ENCODE measurements at places on chromosomes 4 and X.

- peak; percentile 19 for DNase-seq
Observed at GRCh38 chrX:120380699-120381098, 18.8 kb downstream of the ATP1B4 start.

DNA sequence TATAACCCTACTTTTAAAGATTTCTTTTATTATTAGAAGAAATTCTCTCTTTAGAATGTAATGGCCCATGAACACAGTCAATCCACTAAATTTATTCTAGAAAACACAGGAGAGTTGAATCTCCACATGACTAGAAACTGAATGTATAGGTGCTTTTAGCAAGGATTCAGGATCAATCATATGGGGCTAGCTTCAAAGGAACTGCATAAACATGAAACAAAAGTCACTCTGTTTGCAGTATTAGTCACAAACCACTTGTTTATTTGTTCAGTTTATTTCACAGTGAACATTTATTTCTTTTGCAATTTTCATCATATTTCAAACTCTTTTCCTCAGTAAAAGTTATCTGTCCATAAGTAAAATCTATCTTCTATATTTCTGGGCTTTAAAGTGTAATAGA lies 1604.6 kb downstream of the PCDH18 start:
- no peak for DNase-seq

GRCh38 chrX:11629593-11630211 lies 36.0 kb downstream of the ARHGAP6 start:
- DNase-seq, result no peak

DNA sequence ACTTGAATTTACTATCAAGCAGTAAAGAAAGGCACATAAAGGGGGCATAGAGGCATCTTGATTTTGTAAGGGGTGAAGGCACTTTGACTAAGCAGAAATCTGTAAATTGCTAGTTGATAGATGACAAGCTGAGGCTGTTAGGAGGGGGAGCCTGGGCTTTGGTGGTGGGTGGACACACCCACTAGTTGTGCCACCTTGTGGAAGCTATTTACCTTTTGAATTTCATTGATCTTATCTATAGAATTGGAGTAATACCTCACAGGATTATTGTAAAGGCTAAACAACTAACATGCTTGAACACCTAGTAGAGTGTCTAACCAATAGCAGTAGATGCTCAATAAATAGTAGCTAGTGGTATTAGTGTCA lies 142.8 kb upstream of the KCNIP4 start:
- no peak for DNase-seq

DNA sequence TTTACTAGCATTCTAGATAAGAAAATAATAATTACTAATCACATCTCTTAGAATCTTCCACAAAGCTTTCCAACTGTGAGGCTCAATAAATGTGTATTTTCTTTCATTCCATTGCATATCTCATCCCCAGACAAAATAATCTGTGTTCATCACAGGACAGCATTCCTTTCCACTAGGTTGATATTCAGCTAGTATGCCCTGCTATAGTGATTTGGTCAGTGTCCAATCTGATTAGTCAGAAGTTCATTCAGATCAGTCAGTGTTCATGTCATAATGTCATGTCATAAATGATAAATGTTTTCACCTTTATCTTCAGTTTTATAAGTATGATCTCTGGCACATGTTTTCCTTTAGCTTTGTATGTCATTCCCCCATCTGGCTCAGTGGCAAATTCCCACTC lies 611.4 kb downstream of the KCTD8 start:
- no peak for DNase-seq

- DNase-seq, result no peak
Observed at GRCh38 chr4:18512718-18513117, 491.2 kb upstream of the LCORL start.

DNA sequence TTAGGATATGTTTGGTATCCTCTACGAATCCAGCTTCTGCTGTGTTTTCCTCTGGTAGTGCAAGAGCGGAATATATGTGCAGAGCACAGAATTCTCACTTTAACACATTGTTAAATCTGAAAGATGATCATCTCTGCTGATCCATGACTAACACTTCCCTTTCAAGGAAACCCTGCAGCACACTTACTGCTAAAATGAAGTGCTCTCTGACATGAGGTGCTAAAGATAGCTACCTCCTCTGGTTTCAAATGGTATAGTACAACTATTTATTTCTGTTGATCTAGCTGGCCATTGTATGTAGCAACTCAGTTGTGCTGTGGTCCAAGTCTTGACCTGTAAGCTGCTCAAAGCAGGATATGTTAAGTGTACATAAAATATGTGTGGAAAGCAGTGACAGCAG lies 162.4 kb upstream of the FMR1 start:
- DNase-seq, result no peak

DNA sequence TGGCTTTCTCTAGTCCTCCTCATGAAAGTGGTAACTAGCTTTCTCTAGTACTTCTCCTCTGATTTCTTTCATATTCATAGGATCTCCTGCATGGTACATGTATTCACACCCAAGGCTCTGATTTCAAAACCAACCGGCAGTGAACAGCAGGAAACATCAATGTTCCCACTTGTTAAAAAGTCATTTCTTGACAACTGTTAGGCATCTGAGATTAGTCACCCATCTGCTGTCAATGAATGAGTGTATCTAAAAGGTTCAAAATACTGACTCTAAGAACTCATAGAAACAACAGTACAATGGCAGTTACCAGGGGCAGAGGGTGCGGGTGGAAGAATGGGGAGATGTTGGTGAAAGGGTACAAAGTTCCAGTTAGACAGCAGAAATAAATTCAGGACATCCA lies 31.5 kb upstream of the PUDP start:
- DNase-seq, result peak; percentile 16

Data from activated CD4-positive, alpha-beta T cell treated with anti-CD3 and anti-CD28 coated beads, Interleukin-2, Interleukin-6, amounts not matched to agents 100 ng/mL and 50 ng/mL, durations not matched to agents 16 hours and 8 hours (primary cell).